NCI-H446 (cell line): ENCODE measurements at places on chromosomes 11 and 22.

GRCh38 chr11:64742889-64743590 is 902 bp downstream of the RASGRP2 start:
- no peak for DNase-seq

DNA sequence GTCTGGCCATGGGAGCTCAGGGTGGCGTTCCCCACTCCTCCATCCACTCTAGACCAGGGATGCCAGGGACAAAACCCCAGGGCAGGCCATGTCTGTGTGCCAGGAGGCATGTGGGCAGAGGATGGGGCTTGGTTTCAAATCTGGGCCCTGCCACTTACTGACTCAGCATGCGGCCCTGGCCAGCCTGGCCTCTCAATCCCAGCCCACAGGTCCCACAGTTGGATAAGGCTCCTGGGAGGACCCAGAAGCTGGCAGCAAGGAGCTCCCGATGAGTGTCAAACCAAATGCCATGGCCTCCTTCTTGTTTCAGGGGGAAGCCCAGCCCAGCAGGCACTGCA is 1290.4 kb downstream of the BRD1 start:
- no peak for DNase-seq

GRCh38 chr11:74321487-74322188 is 10.2 kb upstream of the P4HA3 start:
- peak; percentile 97 for DNase-seq

- DNase-seq = no peak
These were observed 53.8 kb downstream of the CASP12 start for GRCh38 chr11:104844451-104844850.

DNA sequence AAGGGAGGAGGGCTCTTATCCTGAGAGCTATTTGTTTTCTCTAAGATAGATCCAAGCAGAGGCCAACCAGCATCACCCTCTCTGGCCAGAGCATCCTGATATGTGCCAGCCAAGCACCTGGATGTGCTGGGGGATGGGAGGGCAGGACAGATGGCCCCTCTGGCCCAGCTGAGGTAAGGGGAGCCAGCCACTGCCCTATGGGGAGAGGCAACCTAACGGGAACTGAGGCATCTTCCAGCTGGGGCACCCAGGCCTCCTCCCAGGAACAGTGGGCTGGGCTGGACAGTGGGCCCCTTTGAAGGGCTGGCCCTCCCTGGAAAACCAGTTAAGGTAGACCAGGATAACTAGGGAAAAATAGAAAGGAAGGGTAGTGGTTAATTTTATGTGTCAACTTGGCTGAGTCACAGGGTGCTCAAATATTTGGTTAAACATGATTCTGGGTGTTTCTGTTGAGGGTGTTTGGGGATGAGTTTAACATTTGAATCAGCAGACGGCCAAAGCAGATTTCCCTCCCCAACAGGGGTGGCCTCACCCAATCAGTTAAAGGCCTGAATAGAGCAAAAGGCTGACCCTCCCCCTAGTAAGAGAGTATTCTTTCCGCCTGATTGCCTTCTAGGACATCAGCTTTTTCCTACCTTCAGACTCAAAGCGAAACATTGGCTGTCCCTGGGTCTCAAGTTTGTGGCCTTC is 595.1 kb downstream of the BUD13 start:
- DNase-seq = no peak

GRCh38 chr11:32366666-32367065 is 68.7 kb downstream of the WT1 start:
- no peak for DNase-seq

- no peak for DNase-seq
These were observed 48.5 kb upstream of the PPP2R1B start for GRCh38 chr11:111814557-111815320.

GRCh38 chr11:1165256-1166041 is 7.7 kb downstream of the MUC5AC start:
- no peak for DNase-seq

DNA sequence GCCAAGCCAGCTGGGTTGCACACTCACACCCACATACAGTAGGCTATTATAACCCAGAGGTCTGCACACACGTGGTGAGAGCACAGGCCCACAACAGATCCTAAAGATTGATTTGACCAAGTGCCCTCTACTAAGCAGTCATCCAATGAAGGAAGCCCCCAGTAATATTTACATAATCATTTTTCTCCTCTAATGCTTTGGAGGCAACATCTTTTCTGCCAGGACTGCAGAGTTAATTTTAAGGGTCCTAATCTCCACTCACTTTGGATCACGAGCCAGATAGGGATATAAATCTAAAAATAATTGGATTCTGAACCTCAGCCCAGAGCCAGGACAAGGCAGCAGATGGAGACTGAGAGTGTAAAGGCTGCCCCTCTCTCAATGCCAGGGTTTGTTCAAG is 49.1 kb upstream of the MTNR1B start:
- DNase-seq = peak; percentile 82

DNA sequence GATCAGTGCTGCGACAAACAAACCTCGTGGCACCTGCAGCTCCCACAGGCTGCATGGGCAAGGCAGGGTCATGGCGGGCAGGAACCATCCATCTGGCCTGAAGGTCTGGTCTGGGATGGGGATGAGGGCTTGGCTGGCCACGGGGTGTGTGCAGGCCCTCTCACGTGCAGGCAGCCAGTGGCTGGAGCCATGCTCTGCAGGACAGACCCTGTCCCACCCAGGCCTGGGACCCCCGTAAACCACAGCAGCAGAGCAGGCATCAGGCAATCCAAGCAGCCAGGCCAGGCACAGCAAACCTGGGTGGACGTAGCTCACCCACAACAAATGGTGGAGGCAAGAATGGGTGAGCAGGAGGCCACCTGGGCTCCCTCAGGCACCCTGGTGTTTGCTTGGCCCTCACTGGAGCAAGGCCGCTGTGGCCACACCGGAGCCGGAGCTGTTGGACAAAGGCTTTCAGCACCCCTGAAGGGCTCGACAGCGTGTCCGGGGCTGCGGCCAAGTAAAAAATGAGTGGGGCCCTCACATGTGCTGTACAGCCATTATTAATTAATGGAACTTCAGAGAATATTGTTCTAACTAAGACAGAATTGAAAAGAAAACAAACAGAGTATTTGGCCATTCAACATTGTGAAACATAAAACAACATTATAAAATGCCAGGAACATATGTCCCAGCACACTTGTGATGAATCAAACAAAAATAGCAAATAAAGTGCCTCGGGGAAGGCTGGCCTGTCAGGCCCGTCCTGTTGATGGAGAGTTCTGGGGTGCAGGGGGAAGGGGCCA is 24.0 kb upstream of the GNB1L start:
- DNase-seq = no peak

GRCh38 chr11:73186294-73186850 is 31.7 kb upstream of the P2RY2 start:
- DNase-seq = no peak

DNA sequence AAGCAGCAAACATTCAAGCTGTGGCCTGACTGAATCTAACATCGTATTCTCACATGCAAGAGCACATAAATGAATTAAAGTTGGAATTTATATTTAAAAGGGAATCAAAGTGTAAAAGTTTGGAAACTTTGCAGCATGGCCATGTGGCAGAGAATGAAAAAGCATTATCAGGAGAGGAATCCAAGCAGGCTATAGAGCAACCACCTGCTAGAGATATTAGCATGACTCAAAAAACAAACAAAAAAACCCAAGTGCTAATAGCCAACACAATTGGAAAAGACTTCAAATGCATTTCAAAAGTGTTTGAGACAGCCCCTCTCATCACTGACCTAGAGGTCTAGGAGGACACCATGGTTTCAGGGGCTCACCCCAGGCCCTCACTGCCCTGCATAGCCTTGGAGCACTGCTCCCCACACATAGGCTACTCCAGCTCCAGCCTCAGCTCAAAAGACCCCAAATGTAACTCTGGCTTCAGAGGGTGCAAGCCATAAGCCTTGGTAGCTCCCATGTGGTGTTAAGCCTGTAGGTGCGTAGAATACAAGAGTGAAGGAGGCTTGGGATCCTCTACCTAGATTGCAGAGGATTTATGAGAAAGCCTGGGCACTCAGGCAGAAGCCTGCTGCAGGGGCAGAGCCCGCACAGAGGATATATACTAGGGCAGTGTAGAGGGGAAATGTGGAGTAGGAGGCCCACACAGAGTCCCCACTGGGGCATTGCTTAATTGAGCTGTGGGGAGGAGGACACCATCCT is 1.7 kb upstream of the KRTAP5-7 start:
- DNase-seq = no peak

DNA sequence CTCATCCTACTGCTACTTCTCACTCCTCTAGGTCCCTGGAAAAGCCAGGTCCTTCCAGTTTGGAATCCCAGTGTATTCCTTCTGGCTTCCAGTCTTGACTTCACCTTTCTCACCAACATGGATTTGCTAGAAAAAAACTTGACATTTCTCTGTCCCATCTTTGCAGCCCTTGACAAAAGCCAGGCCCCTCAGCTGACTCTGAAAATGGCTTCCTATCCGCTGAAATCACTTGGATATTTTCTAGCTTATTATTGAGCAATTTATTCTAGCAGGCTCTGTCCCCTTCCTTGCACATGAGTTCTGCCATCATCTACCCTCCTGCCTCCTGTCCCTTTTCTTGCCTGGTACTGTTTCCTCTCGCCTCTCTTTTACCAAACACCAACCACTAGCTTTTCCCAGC is 427.2 kb downstream of the BUD13 start:
- DNase-seq = no peak

DNA sequence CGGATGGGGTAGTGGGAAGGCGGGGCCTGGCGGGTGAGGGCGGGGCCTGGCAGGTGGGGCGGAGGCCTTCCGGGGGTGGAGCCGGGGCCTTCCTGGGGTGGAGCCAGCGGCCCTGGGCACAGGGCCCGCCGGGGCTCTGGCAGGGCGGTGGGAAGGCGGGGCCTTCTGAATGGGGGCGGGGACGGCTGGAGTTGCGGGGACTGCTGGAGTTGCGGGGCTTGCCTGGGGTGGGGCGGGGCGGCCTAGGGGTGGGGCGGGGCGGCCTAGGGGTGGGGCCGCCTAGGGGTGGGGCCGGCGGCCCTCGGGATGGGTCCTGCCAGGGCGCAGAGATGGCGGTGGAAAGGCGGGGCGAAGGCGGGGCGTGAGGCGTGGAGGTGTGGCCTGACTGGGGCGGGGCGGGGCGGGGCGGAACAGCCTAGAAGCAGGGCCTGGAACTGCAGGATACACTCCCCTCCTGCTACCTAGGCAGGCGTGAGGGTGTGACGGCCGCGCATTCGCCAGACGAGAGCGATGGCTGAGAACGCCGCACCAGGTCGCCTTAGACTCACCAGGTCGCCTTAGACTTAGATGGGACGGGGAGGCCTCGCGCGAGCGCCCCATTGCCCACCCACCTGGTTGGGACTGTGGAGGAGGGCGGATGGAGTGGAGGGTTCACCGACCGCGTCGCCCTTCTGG is 19.3 kb downstream of the RRP7A start:
- DNase-seq = no peak
